ENCODE measurements at places on chromosomes 16 and 17. TPM values are rescaled to one million over a fixed set of nuclear protein-coding genes. Genes with fewer than 3 reads are reported as not detected.

The MC1R gene
- 8.4 TPM for total RNA-seq

The CEP112 gene
- 8.0 TPM for total RNA-seq

The CD2BP2 gene
- total RNA-seq = 48.4 TPM

GRCh38 chr16:64544859-64545258, 577.0 kb downstream of the CDH11 start:
- ATAC-seq = no peak

- no peak for ATAC-seq
Measured at GRCh38 chr17:49210158-49211029, at the start of the genes ABI3 and GNGT2. TSS of gene ABI3 (plus strand) at chr17:49210707. CDS start at chr17:49210725, 18 bp downstream. TSS of gene GNGT2 (minus strand) at chr17:49210574. CDS start at chr17:49207422, 3,152 bp downstream.

GRCh38 chr17:75645889-75646637, 12.8 kb downstream of the SMIM5 start:
- no peak for ATAC-seq
